ENCODE measurements at places on chromosomes 6 and 20.

DNA sequence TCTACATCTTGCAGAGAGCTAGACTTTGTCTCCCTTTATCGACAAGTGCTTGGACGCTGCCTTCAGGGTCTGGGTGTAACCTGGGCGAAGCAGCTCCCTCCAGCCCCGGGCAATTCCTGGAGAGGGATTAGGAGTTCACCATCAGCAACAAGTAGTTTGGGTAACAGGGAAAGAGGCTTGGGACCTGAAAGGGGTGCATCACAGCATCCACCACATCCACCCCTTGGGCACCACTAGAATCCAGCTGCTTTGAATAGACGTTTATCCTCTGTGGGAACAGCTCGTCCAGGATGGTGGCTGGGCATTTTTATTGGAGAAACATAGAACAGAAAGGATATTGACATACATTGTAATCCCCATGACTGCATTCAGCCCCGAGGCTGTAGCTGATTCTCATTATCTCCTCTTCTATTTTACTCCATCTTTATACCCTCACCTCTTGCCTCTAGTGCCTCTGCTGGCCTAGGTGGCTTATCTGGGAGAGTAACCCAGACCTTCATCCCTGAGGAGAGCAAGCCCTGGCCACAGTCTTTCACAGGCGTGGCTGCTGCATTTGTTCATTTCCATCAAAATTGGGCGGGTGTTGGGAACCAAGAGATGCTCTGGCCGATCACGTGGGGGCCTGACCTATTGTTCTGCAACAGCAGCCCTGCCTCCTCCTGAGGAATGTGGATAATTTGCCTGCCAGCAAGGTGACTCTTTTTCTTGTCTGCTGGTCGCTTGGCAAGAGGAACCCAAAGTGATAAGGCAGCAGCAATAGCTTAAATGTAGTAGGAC, 109.2 kb upstream of the RALGAPA2 start:
- no peak for DNase-seq

DNA sequence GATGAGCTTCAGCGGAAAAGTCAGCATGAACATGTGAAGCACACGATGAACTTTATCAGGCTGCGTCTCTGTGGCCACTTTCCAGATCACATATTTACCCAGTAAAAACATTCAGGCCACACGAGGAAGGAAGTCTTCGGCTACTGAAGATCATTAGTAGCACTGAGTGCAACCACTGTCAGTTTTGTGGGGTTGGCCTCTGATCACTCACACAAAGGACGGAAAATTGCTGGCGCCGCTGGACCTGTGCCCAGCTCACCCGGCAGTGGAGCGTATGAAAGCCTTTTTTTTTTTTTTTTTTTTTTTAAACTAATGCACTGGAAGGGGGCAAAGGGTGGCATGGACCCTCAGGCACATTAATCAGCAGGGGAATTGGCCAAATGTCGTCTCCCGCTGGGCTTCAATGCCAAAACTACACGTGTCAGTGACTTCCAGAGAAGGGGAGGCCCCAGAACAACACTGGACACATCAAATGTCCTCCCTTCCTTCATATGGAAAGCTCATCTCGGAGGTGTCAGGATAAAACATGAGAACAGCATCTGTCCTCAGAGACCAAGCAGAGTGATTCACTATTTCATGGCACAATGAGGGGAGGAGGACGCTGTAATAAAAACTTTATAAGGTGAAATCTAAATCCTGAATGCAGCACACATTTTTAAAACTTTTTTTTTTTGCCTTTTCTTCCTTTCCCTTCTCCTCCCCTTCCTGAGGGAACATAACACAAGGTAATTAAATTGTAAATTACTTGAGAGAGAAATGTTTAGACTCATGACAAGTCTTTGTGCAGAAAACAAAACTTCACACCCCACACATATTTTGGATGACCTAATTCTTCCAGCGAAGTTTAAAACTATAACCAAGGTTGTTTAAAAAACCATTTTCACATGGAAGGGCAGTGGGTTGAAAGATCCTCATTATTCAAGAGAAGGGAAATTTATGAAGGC, 223.4 kb downstream of the FOXC1 start:
- DNase-seq = no peak

DNA sequence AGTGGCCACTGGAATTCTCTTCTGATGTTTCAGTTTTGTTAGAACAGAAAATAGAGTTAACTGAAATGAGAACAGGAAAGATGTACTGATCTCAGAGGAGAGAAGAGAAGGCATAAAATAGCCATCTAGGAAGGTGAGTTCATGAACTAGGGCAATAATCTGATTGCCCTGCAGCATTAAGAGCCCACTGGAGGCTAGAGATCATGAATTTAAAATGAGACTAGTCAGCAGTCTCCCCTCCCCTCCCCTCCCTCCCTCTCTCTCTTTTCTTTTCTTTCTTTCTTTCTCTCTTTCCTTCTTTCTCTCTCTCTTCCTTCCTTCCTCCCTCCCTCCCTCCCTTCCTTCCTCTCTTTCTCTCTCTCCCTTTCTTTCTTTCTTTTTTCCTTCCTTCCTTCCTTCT, 28.9 kb downstream of the GPRC6A start:
- DNase-seq = no peak

DNA sequence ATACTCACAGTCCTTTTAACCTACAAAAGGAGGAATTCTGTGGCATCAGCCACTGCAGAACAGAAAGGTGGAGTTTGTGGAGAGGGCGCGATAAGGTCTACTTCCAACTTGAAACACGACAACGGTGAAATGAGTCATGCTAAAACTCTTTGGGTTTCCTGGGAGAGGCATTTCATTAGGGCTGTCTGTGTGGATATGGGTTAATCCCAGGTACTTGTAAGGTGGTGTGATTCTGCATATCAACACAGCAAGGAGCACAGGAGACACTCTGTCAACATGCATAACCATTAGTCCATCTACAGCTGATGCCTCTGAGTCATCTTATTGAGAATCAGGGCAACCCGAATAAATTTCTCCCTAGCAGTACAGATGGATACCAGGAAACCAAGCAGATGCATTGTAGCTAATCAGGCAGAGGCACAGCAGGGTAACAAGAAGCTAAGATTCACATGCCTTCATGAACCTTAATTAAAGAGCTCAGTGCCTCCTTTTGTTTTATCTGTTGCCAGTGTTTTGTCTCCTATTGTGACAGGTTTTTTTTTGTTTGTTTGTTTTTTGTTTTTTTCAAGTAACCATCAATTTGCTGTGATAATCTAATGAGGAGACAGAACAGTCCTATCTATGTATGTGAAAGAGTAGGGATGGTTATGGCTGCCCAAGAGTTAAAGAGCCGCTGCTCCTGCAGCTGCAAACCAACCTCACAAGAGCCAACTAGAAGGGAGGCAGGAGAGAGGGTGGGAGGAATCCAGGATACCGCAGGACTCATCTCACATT, 315.8 kb upstream of the SOX4 start:
- no peak for DNase-seq

DNA sequence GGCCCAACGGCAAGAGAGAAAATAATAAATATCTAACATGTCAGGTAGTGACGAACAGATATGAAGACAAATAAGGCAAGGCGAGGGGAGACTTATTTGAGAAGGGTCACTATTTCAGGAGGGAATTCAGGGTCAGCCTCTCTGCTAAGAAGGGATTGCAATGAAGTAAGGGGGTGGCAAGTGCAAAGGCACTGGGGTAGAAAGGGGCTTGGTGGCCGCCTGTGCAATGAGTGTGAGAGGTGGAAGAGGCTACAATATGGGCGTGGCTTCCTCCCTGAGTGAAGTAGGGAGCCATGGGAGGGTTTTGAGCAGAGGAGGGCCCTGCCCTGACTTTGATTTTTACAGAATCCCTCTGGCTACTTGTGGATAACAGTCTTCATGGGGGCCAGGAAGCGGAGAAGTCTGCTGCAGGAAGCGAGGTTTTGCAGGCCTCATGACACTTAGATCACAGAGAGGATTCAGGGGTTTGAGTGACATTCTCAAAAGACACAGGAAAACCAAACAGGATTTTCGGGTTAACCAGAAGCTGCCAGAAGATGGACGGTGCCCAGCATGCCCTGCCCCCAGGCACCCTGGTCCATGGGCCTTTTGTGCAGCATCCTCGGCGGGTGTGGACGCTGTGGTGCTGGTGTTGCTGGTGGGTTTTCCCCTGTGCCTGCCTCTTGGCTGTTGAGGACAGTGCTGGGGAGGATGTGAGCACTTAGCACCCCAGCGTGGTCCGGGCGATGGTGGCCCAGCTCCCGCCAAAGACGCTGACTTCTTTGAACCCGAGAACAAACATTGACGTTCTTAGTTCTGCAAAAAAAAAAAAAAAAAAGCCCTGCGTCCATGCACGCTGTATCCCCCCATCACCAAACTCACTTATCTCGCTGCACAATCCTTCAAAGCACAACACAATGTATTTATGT, 124.2 kb upstream of the PTPN1 start:
- DNase-seq = peak; percentile 57

GRCh38 chr20:49375170-49375569, 97.3 kb upstream of the ZNFX1 start:
- no peak for DNase-seq

DNA sequence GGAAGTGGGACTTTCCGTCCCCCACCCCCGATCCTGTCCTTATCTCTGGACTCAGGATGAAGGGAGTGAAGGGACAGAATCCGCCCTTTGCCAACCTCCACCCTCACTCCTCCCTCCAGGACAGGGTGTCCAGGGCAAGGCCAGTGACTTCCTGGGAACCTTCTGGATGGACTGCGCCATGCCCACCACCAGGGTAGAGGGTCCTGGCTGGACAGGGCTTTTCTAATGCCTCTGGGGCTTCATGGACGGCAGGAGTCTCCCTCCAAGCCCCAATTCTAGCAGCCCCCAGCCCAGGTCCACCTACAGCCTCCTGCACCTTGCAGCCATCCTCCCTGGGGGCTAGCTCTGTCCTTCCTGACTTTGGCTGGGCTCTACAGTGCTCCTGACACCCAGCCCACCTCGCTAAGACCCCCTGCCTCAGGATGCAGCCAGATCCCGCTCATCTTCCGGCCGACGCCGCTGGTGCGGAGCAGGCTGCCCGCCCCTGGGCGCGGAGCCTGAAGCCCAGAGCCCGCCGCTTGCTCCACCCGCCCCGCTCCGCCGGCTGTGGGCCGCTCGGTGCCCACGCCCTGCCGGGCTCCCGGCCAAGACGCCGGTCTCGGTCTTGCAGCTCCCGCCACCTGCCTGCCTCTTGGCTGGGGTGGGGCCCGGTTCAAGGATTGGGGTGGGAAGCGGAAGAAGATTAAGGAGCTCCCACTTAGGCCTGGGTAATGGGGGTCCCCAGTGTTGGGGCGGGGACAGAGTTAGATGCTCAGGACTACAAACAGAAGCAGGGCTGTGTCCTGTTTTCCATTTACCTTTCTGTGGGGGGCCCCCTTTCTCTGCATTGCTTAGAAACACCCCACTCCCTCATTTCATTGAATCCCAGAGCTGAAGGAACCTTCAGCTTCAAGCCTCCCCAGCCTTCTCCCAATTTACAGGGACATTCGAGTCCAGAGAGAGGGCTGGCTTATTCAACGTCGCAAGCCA, 72.8 kb downstream of the MDGA1 start:
- no peak for DNase-seq

- no peak for DNase-seq
Observed at GRCh38 chr6:15501826-15502445, 160.9 kb downstream of the DTNBP1 start.

DNA sequence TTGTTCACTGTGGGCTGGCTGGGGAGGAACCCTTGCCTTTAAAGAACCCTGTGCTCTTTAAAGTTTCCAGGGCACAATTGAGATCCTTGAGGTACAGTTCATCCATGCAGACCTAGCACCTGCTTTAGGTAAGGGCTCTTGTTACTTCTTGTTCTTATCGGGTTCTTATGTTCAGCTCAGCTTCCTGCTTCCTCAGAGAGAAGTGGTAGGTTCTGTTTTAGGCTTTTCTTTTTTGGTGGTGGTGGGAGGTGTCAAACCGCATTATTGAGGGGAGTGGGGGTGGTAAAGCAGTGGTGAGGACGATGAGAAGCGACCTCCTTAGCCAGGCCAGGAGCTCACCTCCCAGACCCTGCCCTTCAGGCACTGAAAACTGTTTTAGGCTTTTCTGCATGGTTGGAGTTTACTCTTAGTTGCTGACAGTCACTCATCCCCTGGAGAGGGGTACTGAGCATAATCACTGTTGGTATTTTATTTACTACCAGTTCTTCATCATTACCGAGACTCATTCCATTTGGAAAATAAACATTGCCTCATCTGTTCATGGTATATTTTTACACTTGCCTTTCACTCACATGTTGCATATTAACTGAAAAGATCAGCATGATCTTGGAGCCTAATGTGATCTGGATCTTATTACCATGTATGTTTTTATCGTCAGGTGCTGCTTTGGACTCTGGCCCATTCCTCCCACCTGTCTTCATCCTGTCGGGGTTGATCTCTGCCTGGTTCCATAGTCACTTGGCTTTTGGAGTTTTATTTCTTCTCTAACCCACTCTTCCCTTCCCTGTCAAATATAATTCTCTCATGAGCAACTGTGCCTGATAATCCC, 35.4 kb downstream of the SLC16A10 start:
- no peak for DNase-seq

DNA sequence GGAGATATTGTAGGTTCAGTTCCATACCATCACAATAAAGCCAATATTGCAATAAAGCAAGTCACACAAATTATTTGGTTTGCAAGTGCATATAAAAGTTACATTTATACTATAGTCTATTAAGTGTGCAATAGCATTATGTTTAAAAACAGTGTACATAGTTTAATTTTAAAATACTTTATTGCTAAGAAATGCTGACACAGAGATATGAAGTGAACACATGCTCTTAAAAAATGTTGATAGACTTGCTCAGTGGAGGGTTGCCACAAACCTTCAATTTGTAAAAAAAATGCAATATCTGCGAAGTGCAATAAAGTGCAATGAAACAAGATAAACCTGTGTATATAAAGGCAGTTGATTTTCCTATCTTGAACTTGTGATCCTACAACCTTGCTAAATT, 161.5 kb downstream of the PRDM13 start:
- no peak for DNase-seq

DNA sequence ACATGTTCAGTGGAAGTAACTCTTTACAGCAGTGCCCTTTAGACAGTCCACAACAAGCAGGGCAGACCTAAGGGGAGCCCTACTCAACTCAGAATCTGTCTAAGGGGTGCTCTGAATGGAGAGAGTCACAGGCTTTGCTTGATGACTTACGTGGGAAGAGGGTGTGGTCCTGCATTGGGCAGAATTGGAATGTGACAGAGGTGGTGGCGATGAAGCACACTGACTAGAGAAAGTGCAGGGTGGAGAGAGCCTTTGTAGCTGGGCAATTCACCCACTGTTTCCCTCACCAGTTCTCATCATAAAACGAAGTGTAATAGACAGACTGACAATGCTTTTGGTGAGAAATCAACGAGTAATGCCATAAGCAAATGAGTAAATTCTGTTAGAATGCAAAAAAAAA, 11.2 kb downstream of the TP53INP2 start:
- DNase-seq = no peak

DNA sequence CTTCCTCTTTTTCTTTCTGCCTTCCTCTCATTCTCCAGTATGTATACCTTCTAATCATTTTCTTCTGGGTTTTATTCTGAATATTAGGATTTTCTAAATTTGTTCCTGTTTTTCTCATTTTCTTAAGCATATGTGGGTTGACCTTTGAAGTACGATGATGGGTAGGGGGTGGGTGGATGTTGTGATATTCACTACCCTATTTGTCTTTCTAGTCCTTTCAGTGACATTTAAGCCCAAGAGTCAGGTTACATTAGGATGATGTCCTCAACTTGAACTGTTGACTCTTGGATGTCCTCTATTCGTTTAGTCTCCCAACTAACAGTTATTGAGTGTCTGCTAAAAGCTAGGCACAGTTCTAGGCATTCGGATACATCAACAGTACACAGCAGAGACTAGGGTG, 7.3 kb downstream of the ABT1 start:
- no peak for DNase-seq

Measured in CD4-positive, alpha-beta T cell treated with Interleukin-4 for 4 hours (primary cell).